ENCODE measurements at places on chromosomes 3 and 15. TPM values are rescaled to one million over a fixed set of nuclear protein-coding genes. Genes with fewer than 3 reads are reported as not detected.

The BCL2A1 gene
- total RNA-seq: 2.3 TPM

The FHIT gene
- total RNA-seq: 7.4 TPM

The SPTSSB gene
- total RNA-seq: 74.9 TPM

The KY gene
- 4.9 TPM for total RNA-seq

The EXD1 gene
- total RNA-seq: not detected

The ARPIN gene
- total RNA-seq: 18.9 TPM

The BLM gene
- total RNA-seq: 7.8 TPM

The SHF gene
- total RNA-seq: 11.4 TPM

The SATB1 gene
- 74.2 TPM for total RNA-seq

The THPO gene
- 0.32 TPM for total RNA-seq

GRCh38 chr15:57923306-57923705, 142.2 kb downstream of the ALDH1A2 start:
- DNase-seq: peak; percentile 47

DNA sequence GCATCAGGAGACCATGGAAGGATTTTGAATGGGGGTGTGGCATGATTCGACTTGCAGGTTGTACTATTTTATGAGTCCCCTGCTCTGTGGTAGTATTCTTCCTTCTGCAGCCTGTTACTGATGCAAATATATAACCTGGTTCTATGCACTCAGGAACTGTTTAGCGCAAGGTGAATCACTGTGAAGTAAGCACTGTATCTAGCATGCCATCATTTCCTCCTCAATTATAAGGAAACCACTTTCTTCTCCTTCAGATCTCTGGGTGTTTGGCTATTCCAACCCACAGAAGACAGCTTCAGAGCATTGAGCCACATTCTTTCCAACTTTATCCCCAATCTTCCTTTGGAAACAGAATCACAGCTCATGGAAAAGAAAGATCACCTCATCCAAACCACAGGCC, 176.7 kb downstream of the DIPK2A start:
- DNase-seq: no peak

- no peak for DNase-seq
Measured at GRCh38 chr3:139814646-139815045, 120.3 kb upstream of the CLSTN2 start.

DNA sequence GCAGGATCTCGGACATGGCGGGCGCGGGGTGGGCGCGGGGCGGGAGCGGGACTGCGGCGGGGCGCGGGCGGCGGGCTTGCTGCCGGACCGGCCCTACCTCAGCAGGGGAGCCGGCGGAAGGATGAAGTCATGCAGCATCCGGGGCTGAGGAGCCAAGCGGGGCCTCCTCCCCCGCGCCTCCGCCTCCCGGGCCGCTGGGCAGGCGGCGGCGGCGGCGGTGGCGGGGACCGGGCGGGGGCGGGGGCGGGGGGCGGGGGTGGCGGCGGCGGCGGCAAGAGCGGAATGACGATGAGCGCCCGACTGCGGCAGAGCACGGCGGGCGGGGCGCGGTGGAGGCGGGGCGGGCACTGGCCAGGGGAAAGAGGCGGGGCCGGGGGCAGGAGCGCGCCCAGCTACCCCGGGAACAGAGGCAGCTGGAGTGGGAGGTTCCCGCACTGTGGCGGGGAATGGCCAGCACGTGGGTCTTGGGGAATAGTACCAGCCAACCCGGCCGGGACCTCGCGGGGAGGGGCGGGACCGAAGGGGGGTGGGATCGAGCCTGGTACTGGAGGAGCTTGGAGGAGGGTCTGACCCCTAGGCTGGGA, at the start of gene CAMK2N2:
CAMK2N2 (minus strand) TSS at position 284 of the 584 bp plus-strand sequence; CDS start at position 16, 268 bp downstream.
- DNase-seq: no peak

GRCh38 chr3:113439606-113440005, 1.7 kb downstream of the CFAP44 start:
- DNase-seq: no peak

GRCh38 chr3:123411340-123412040, 37.4 kb downstream of the ADCY5 start:
- DNase-seq: no peak

DNA sequence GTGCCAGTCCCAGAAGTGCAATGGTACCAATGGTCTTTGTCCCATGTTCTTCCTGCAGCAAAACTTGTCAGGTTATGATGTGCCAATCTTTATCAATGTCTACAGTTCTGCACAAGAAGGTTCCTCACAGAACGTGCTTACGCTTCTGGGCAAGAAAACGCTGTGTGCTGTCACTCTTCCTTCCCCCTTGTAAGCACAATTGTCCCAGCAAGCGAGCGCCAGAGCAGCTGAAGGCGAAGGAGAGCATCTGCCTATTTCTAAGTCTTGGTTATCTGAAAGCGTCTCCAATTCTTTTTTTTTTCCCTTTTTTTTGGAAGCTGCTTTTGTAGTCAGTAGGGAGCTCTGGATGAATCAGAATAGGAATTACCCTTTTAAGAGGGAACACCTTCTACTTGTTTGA, 514.4 kb downstream of the FGF12 start:
- no peak for DNase-seq

- DNase-seq: no peak
Measured at GRCh38 chr3:87033205-87033604, 42.3 kb upstream of the VGLL3 start.

DNA sequence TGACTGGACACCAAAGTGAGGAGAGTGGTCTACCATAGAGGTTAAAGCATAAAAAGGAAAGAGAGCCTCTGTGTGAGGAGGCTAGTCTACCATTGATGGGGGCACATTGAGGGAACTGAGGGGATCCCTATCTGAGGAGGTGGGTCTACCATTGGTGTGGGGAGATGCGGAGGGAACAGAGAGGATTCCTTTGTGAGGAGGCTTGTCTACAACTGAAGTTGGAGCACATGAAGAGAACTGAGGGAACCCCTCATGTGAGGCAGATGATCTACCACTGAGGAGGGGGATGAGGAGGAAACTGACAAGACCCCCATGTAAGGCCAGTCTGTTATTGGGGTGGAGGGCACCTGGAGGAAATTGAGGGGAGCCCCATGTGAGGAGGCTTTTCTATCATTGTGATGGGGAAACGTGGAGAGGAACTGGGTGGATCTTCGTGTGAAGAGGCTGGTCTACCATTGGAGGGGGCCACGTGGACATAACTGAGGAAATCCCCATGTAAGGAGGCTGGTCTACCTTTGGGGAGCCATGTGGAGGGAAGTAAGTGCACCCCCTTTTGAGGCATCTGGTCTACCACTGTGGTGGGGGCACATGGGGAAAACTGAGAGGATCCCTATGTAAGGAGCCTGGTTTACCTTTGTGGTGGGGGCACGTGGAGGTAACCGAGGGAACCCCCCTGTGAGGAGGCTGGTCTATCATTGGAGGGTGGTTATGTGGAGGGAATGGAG, 160.1 kb downstream of the FBLN2 start:
- DNase-seq: no peak

DNA sequence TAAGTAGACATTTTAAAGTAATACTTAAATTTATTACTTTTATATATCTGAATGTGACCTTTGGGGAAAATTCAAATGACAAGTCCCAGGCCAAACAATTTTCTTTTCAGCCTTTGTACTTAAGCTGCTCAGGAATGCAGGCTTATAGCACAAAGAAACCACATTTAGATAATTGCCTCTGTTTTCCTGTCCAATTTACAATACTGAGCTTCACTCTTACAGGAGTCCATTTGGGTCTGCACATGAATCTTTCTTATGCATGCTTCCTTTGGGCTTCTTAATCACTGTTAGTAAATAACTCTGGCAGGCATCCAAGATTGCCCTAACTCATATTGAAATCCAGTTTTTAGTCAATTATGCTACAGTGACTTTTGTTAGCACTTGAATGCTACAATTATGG, 459.4 kb upstream of the TGFBR2 start:
- no peak for DNase-seq

GRCh38 chr15:49987198-49987785, 131.7 kb downstream of the ATP8B4 start:
- no peak for DNase-seq

- no peak for DNase-seq
Measured at GRCh38 chr3:24496529-24497482, 2.2 kb upstream of the THRB start.

DNA sequence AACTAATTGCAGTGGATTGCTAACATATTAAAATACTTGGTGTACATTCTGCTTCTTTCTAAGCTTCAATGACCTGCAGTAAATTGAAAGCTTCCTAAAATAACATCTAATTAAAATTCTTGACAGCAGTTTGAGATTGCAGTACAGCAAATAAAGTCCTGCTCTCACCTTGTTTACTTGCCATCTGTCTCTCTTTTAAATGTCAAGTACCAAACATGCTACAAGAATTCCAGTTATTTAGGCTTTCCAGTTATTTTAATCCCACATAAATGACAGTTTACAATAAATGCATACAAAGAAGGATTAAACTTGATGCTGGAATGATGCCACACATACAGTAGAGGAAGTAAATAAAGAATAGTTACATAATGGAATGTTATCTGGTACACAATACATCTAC, 33.2 kb downstream of the CBLB start:
- DNase-seq: no peak

DNA sequence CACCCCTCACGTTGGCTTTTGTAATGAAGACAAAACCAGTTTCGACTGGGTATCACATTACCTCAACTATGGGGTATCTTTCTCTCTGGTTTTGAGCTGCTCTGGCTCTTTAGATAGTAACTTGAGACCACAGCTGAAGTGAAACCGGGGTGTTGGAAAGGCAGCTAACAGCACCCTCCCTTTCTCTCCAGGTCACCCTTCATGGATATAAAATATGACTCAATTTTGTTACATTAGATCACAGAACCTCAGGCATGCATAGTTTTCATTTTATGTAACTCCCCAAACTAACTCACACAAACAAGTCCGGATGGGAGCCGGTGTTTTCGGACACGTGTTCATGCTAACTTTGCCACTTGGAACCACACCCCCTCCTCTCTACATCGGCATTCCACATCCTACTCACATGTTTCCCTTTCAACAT, 90.7 kb downstream of the NR2F2 start:
- no peak for DNase-seq

DNA sequence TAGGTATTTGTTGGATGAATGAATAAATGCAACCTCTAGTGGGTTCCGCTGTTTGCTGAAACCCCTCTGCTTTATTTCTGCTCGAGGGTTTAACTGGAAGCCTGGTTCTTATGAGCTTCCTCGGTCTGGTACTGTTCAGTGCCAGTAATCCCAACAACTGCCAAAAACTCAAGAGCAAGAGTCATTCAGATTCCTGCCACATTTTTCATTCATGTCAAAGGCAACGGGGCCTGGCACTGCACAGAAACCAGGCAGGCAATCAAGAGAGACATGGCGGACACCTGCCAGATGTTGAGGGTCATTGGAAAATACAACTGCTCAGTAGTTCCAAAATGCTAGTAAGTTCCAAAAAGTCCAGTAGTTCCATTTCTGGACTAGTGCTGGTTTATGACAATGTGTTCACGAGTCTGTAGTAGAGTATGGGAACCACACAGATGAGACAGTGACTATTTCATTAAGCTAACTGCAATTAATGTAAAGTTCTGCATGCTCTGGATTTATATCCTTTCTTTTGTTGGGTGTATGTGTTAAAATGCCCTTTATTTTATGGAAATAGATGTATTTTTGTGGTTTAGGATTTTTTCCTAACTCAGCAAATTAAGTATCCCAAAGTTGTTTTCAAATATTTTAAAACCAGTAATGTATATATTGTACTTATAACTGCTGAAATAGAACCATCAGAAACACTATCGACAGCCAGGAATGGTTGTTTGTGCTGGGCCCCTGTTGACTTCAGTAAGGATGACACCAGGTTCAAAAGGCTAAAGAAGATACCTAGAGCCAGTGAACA, 22.7 kb upstream of the TMEM41A start:
- no peak for DNase-seq

GRCh38 chr15:38688761-38689160, 124.1 kb upstream of the RASGRP1 start:
- DNase-seq: no peak

DNA sequence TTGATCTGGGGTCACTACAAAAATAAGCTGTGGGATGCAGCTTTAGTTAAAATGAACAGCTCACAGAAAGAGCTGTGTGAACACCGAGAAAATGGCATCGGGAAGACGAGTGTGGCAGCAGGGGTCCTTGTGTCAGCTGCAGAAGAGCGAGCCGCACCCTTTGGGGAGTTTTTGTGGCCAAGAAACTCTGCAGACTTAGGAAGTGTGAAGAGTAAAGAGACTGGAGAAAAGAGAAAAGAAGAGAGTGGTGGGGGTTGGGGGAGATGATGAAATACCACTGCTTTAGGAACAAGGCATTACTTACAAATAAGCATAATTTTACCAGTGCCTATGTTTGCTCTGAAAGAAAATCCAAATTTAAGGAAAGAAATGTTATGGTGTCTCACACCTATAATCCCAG, 147.8 kb downstream of the LRRC28 start:
- DNase-seq: no peak

DNA sequence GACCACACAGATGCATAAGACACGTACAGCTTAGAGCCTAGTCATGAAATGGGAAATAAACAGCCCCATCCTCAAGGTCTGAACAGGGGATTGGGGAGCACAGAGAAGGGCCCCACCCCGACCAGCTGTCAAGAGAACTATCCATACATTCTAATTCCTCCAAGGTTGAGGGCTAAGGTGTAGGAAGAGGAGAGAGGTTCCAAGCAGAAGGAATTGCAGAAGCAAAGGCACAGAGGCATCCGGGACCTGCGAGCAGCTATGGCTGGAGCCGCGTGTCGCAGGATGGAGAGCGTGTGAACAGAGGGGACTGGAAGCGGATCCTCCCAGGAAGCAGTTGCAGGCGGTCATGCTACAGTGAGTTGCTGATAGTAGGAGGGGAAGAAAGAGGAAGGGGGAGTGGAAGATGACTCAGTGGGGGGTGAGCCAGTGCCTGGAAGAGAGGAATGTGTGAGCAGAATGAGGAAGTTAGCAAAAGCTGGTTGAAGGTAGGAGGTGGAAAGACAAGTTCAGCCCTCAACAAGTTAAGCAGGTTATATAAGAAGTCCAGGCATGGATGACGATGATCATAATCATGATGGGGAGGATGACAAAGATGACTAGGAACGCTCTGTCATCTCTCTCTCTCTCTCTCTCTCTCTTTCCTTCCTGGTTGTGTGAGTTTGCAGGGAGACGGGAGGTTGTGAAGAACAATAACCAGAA, 89.7 kb downstream of the LIPC start:
- peak; percentile 76 for DNase-seq

DNA sequence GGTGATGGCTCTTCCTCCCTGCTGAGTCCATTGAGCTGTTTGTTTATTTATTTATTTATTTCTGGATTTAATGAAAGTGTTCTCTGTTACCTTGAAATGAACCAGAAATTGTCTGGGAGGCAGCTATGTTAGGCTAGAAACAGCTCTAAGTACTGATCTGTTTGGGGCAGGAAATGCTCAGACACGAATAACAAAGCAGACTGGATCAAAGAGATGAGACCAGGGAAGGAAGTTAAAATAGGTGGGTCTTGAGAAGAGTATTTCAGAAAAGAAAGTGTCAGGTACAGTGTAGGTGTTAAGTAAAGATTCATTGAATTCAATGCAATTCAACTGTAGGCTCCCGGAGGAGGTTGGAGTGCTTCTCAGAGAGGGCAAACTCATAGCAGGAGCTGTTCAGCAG, 173.3 kb downstream of the IL20RB start:
- DNase-seq: no peak

Measured in urinary bladder (tissue), 4 donors.